Tongue (tissue), 3 donors: ENCODE measurements at places on chromosomes 2 and 18.
A peak's percentile ranks its signal among the peaks of the same experiment; 100 is the strongest.

DNA sequence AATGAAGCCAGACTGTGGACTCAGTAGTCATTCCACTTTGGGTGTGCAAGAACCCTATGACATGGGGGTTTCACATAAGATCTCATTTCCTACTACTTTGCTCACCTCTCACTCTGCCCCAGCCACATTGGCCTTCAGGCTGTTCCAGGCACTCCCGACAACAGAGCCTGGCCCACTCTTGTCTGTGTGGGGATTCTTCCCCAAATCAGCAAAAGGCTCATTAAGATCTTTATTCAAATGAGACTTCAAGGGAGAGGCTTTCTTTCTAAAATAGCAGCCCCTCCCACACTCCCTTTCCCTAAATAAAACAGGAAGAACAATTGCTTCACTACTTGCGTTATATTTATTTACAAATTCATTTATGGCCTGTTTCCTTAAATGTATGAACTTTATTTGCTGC lies 3.5 kb upstream of the CDC42EP3 start:
- no peak for DNase-seq

DNA sequence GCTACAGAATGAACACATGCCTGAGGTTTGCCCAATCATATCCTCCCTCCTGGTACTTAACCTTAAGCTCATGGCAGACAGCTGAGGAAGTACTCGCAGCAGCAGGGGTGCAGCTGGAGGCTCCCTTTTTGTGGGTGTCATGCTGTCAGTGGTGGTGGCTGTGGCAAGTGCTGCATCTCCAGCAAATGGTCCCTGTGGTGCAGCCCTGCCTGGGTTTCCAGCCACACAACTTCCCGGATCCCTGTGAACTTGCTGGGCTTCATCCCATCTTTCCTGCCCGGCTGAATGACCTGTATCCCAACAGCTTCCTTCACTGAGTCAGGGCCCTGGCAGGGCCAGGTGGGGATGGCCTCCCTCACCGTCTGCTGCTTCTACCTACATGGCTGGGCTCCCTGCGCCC lies 5.0 kb downstream of the TMEM185B start:
- DNase-seq = no peak

DNA sequence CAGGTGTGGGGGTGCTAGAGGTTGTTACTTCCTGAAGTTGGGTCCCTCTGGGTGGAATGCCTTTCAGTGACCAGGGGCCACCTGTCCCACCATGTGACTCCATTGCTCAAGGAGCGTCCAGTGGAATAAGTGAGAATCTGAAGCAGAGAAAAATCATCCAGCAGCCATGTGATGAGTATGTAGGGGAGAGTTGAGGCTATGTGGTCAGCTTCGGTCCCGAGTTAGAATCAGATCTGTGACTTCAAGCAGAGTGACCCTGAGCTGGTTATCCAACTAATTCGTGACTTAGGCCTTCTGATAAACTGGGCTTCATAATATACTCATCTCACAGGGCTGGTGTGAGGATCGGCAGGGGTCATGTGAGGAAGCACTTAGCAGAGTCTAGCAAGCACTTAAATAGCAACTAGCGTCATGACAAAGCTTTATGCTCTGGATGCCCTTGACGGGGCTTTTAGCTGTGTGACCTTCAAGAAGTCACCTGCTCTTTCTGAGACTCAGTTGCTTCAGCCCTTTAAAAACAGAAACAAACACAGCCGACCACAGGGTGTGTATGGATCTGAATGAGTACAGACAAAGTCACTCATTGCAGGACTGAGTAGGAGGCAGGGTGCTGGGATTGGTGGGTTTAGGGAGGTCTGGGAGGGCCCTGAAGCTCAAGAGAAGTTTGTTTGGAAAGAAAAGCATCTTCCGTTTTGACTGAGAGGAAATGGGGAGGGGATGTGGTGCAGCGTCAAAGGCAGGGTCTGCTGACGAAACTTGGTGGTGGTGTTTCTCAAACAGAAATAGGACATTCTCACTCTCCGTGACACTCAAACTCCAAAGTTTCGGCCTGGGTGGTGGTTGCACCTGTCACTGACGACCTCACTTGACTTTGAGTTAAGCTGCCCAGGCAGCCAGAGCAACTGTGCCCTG lies 264.0 kb upstream of the CXCR4 start:
- no peak for DNase-seq

DNA sequence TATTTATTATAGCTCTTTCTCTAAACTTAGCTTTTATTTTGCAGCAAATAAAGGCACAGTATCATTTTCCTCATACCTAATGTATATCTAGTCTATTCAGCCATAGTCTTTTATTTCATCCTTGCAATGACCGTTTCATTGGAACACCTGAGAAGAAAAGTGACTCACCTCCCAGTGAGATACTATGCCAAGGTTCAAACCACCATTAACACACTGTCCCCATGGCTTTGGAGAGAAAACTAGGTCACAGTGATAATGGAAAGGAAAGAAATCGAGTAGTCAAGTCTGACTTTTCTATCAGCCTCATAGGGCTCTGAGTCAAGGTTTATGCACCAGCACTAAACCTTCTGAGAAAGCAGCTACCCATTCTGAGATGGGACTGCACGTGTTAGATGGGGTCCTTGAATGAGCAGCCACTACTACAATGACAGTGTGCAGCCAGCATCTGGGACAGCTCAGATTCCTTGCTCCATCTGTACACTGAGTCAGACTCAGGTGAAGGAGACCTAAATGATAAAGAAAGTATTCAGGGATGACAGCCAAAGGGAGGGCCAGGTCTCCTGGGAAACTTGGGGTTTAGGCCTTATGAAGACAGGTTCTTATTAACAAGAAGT lies 971.1 kb upstream of the ACVR2A start:
- no peak for DNase-seq

GRCh38 chr2:128016620-128017019 lies 11.2 kb downstream of the SAP130 start:
- DNase-seq = no peak

- peak; percentile 38 for DNase-seq
Observed at GRCh38 chr2:1553671-1554295, 140.5 kb downstream of the TPO start.

- DNase-seq = no peak
Observed at GRCh38 chr2:11680182-11680900, 10.3 kb upstream of the NTSR2 start.

DNA sequence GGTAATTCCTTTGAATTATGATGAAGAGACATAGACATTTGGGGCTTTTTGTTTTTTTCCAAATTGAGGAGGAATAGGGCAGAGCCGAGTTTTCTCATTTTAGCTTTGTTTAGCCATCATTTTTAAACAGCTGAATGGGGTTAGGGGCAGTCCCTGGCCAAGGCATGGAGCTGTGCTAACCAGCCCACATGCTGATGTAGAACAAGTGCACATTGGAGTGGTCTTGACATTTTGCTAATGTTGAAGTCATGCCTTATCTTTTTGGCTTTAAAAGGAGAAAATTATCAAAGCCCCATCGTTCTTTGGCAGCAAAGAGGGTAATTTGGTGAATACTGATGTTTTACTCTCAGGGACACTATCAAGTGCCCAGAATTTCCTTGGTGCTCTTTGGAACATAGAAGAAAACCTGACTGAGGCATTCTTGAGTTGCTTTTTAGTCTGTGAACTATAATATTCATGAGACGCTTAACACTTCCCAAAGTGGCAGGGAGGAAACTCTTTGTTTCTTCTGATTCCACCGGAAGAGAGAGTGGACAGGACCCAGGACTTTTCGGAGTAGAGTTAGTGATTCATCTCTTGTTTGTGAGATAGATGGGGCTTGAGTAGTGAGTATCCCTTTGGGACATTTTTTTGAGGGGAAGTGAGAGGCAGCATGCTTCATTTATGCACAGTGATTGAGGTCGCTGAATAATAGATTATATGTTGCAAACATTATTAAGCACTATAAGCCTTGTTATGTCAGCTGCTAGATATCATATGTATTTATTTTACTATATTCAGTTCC lies 45.0 kb downstream of the MTA3 start:
- DNase-seq = no peak

- no peak for DNase-seq
Observed at GRCh38 chr2:152348388-152348787, 13.4 kb downstream of the FMNL2 start.

DNA sequence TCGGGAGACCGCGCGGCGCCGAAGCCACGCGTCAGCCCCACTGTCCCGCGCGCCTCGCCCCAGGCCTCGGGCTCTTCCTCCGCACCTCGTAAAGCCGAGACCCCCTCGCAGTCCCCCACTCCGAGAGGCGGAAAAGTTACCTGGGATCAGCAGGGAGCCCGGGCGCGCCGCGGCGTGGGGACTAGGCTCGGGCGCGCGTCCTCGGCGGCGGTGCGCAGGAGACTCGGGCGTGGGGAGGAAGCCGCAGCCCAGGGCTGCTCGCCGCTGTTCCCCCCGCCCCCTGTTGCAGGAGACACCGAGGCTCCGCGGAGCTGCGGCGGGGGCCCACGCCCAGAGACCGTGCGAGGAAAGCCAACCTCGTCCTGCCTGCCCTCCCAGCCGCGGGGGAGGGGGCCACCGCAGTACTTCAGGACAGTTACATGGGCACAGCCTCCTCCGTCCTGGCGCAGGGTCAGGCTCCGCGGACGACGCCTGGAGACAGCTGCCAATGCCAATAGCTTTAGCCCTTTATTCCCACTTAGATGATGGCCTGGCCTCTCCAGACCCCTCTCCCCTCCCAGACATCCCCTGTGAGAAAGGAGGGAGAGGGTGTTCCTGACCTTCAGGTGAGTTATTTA lies at the start of gene EPB41L3:
Gene EPB41L3, minus strand, starts transcription at position 225 of the 617 bp plus-strand sequence. CDS start 54,814 bp downstream, outside the sequence.
- DNase-seq = peak; percentile 61

- DNase-seq = peak; percentile 69
Observed at GRCh38 chr2:128374001-128374710, 55.5 kb upstream of the HS6ST1 start.
